Epithelial cell of alveolus of lung (primary cell): ENCODE measurements at places on chromosomes 1 and 21. TPM values are rescaled to one million over a fixed set of nuclear protein-coding genes. Genes with fewer than 3 reads are reported as not detected.

The APOBEC4 gene
- not detected in 2 replicates for total RNA-seq

The CD1E gene
- not detected in 2 replicates for total RNA-seq

The HSD3B2 gene
- not detected in 2 replicates for total RNA-seq

The MTOR gene
- 15.6 and 22.2 TPM in 2 replicates for total RNA-seq
